ENCODE measurements at places on chromosomes 3 and 15.
A peak's percentile ranks its signal among the peaks of the same experiment; 100 is the strongest.

DNA sequence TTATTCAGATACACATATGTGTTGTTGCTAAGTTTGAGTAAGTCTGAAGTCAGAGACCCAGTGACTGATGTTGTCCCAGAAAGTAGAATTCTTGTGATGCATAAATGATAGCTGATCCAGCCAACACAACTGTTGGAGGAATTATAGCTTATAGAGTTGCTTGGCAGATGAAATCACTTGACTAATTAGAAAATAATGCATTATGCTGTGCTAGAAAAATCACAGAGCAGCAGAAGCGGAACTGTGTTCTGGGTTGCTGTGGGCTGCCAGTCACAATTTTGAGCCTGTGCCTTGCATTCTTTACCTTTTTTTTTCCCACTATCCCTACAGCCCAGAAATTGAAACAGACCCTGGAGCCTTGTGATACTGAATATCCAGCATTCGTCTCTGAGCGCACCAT lies 90.0 kb upstream of the LRTM1 start:
- no peak for DNase-seq

- no peak for DNase-seq
These were observed 198.2 kb downstream of the SSR3 start for GRCh38 chr3:156356537-156357363.

GRCh38 chr15:89362203-89363101 lies 27.8 kb upstream of the POLG start:
- peak; percentile 93 for DNase-seq

- DNase-seq, result no peak
These were observed 21.0 kb upstream of the SOX2 start for GRCh38 chr3:181690769-181691168.

DNA sequence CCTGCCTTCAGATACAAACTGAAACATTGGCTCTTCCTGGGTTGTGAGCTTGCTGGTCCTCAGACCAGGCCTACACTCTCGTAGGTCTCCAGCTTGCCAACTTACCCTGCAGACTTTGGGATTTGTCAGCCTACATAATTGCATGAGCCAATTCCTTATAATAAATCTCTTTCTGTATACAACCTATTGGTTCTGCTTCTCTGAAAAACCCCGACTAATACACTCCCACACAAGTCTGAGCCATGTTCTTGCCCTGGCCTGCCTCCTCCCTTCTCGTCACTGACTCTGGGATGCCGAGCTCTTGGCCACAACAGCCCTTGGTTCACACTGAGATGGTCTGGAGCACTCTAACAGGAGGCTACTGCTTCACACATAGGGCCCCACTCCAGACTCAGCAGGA lies 9.5 kb downstream of the CYP19A1 start:
- DNase-seq, result no peak

DNA sequence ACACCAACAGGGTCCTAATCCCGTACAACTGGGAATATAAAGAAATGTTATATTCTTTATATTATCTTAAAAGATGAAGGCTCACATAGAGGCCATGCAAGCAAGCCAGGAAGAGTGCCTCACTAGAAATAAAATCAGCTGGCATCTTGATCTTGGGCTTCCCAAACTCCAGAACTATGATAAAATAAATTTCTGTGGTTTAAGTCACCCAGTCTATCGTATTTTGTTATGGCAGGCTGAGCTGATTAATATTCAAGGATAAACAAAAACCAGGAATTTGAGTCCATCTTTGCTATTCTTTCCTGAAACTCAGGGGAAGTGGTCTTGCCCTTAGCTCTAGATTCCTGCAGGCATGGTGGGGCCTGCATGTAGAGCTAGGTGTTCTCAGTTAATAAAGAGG lies 42.7 kb downstream of the ATOSA start:
- no peak for DNase-seq

DNA sequence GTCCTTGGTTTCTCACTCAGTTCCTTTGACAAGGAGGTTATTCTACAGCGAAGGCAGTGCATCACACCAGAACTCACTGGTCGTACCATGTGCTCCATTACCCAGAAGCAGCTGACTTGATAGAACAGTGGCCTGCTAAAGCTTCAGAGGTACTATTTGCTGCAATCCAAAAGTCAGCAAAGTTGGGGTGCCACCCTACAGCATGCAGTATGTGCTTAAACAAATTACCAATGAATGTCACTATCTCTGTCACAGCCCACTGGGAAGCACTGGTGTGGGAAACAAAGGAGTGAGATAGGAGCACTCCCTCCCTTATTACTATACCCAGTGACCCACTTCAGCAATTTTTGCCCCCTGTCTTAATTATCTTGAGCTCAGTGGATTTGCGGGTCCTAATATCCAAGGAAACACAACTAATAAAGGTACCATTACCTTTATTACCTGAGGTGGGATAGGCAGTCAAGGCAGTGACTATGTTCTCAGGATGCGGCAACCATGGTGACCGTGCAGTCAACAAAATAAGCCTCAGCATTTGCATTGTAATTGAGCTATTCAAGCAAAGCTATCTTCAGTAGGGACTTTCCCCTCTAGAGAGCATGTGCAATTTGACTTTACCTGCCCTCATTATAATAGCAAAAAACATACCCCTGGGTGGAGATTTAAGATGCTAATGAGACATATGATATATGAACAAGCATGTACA lies 199.4 kb downstream of the OCA2 start:
- no peak for DNase-seq

DNA sequence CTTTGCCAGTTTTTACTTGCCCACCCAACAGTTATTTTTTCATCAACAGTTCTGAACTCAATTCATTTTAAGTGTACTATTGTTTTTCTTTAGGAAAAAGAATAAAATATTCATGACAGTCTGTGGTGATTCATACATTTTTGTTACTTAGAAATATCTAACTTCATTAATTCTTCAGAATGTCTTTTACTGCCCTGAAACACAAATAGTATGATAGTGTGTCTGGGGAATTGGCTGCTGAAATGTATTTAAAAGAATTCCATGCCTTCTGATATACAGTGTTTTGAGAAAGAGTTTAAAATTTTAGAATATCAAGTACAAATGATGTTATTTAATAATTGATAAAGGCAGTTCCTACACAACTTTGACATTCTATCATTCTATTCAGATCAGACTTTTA lies 854.1 kb downstream of the NAALADL2 start:
- DNase-seq, result no peak

DNA sequence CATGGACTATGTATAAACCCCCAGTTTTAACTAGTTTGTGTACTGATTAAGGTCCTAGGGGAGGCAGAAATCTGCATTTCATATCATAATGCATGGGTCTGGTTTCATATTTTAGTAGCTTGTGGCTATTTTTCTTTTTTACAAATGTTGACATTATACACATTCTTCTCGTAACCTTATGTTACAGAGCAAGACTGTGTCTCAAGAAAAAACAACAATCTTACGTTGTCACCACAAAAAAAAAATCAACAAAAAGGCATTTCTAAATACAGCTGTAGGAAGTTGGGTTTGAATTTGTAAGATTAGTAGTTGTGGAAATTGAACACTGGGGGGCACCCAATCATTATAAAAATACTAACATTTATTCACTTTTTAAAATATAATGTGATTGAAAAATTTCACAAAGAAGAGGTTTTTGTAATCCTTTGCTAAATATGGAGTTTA lies 17.9 kb downstream of the SERP1 start:
- peak; percentile 28 for DNase-seq

DNA sequence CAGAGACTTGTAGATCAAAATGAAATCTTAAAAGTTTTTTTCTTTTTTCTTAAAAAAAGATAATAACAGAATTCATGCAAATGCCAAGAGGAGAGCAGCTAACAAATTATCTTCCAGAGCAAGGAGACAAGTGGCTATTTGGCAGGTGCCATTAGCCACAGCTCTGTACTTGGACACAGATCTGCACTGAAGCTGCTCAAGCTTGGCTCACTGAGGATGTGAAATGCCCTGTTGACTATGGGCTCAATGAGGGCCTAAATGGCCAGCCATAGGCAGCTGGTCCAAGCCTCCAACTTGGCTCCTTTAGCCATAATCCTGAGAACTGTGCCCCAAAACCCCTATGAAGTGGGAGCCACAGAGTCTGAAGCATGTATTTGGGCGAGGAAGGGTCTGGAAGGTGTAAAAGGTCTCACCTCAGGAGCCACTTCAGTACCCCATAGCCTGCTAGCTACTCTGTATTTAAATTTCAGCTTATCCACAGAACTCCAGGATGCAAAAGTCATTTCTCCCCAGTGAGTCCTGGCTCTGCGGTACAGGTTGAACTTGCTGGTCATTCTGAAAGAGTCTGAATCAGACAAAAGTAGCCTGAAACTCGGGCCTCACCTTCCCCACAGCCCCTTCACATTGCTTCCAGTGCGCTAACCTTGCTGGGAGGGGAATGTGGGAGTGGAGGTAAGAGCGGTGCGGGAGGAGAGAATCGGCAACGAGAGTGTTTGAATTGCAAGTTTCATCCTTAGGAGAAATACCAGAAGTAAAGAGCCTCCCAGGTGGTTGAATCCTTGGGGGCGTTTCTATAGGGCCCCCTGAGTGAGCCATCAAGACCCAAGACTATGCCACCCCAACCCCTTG lies 48.0 kb downstream of the ZIC4 start:
- DNase-seq, result no peak

- DNase-seq, result no peak
These were observed 41.9 kb downstream of the ABHD2 start for GRCh38 chr15:89130201-89130600.

DNA sequence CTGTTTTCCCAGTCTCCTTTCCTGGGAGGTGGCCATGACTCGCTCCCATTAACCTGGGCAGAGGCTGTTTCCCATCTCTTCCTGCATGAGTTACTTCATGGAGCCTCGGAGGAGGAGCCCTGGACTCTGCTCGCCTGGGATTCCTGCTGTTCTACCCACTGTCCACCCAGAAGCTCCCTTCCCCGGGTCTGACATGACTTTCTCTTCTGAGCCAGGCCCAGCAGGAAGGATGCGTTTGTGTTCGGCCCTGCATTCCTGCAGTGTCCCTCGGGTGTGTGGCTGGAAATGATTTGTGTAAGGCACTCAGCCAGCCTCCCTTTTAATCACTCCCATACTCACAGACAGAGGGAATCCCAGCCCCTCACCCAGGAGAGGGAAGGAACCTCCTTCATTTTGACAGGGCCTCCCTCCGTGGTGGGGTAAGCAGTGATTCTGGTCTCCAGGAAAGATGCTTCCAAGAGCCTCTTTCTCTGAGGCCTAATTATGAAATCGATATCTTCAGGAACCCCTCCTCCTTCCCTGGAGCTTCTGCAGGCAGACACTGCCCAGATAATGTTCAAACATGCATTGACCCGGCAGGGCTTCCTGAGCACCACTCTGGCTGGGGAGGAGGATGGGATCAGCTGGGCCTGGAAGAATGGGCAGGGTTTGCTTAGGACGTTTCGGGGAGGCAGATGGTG lies 41.6 kb upstream of the DLG1 start:
- DNase-seq, result no peak

Data from brain (organoid and tissue), 16 donors.